Esophagus squamous epithelium (tissue), 5 donors: ENCODE measurements at places on chromosomes 6 and 20.

GRCh38 chr20:45354423-45355208, 6.4 kb upstream of the SDC4 start:
- DNase-seq: no peak

DNA sequence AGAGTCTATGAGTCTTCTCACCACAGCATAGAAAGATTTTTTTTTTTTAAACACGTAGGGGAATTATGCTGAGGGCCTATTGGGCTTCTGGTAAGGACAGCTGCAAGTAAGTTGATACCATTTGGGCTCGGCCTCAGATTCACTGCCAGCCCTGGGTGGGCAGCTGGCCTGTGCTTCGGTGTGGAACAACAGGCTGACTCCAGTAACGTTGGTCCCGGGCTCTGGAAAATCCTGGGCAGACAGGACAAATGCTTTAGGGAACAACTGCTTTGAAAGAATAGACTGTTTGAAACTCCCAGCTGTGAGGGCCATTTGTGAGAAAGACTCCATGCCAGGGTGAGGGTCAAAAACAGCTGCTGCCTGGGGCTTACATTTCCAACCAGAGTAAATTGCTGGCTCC, 366.5 kb downstream of the QKI start:
- no peak for DNase-seq

DNA sequence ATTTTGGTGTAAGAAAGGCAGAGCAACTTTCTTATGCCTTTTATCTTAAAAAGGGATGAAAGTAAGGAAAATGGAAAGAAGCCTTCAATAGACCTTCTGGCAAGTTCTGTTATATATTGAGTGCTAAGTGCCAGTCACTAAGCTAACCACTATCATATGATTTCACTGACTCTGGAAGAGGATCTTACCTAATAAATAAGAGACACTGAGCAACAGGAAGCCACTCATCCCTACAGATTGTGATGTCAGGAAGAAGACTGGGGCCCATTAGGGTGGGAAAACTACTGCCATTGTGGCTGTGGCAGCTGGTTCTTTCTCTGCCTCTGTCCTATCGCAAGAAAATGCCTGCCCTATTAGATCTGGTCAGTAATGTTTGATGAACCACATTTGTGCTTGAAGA, 89.6 kb downstream of the AIG1 start:
- no peak for DNase-seq

DNA sequence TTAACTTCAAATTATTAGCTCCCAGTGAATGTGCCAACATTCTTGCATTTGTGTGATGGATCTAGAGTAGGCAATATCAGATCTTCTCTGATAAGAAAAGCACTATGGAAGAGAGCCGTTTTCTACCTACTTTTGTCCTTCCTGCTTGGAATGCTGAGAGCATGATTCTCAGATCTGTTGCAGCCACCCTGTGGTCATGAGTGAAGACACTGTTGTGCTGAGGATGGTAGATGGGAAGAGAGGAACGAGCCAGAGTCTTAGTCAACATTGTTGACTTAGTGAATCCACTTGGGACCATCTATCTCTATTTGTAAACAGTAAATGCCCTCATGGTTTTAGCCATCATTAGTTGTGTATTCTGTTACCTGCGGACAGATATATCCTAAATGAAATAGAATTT, 202.6 kb downstream of the CD109 start:
- DNase-seq: no peak

DNA sequence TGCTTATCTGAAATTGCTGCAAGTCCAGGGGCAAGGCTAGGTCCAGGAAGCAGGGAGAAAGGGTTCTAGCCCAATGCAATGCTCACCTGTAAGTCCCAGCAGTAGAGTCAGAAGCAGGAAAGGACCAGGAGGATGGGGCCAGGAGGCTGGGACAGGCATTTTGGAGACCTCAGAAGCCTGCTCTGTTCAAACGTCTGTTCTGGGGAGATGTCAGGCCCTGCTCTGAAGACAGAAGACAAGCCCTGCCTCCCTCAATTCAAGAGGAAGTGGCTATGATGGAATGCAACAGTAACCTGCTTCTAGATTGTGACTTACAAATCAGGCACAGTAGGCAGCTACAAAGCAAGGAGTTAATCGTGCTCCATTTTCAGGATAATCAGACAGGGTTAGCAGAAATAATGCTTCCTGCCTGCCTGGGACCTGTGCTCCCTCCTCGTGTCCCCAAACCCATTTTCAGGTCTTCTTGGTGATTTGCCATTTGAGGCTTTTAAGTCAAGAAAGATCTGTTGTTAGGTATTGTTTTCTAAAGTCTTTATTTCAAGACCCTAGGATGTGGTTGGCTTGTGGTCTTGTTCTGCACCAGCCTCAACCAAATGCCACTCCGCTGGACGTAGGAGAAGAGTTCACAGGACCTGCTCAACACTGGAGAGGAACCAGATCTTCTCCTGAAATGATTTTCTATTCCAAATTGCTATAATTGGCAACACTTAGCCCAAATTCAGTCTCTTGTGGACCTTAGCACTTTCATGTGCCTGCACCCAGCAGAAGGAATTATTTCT, at the start of gene SIRPG:
Gene SIRPG, minus strand, starts transcription at position 224 of the 779 bp plus-strand sequence. Its CDS starts 65 bp downstream, at position 159.
- DNase-seq: no peak

GRCh38 chr6:143542888-143543287, 31.4 kb upstream of the FUCA2 start:
- no peak for DNase-seq

DNA sequence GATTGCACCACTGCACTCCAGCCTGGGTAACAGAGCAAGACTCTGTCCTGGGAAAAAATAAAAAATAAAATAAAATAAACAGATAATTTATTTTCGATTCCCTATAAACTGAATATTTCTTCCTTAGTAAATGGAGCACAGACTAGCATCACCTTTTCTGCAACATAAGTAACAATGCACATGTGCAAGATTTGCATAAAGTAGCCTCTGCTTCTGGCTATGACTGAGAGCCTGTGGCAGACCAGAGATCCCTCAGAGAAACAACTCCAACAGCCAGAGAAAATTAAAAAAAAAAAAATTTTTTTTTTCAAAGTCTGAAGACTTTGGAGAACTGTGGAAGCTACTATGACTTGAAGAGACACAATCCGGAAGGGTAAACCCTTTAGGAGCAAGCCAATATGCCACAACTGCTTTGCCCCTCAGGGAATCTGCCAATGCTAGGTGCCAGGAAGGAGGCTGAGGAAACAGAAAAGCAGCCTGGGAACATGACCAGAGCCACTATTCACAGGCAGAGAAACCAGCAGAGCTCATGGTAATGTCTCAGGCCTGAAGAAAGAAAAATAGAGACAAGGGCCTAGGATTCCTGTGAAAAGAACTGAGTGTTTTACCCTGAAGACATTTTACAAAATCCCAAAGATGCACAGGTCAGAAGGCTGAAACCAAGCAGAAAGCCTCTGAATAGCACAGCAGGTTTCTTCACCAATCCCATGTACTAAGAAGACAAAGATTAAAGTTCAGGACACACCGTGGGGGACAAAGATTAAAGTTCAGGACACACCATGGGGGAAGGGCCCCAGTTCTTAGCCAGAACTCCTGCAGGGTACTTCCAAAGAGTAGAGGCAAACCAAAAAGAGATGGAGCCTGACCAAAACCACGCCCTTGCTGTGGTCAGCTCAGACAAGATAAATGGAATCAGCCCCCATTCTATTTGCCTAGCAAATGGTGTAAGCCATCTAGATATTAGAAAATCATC, 25.8 kb downstream of the B4GALT5 start:
- no peak for DNase-seq

DNA sequence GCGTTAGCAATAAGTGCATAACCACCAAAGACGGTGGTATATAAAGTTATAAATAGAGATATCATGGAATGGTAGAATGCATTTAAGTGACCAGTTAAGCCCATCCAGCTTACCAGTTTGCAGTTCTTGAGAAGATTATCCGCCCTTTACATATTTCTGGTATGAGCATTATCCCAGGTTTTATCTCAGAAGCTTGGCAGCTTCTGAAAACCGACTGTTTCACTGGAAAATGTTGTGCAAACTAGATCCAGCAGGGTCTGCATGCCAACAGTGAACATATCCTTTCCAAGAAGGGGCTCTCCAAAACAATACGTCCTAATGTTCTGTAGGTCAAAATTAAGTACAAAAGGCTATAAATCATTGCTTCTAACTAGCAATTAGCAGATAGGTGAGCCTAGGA, 29.5 kb upstream of the SHLD1 start:
- DNase-seq: no peak

GRCh38 chr20:1075616-1076015, 42.8 kb upstream of the PSMF1 start:
- DNase-seq: no peak

GRCh38 chr20:43189554-43190331, at the start of gene PTPRT:
Gene PTPRT, minus strand, starts transcription at chr20:43189906. Its CDS starts 173 bp downstream, at chr20:43189733.
- no peak for DNase-seq

DNA sequence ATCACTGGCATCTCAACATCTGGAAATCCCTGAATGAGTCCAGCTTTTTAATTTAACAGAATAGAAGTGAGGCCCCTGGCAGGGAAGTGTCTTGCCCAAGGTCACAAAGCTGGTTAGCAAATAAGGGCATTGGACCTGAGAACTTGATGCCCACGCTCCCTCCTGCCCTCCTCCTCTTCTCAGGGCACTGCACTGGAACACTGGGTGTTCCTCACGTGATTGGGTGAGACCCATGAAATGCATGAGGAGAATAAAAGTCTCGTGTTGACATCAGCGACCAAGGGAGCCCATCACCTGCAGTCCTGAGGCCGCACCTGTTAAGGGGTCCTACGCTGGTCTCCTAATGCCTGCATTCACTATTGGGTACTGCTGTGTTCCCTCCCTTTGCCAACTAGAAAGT, 7.4 kb downstream of the FAM50B start:
- DNase-seq: no peak

GRCh38 chr6:34515473-34516387, 40.4 kb downstream of the SPDEF start:
- DNase-seq: no peak
